Activated naive CD8-positive, alpha-beta T cell treated with anti-CD3 and anti-CD28 coated beads for 36 hours (primary cell): ENCODE measurements at places on chromosomes 6 and 20. TPM values are rescaled to one million over a fixed set of nuclear protein-coding genes. Genes with fewer than 3 reads are reported as not detected.

- no peak for DNase-seq
Measured at GRCh38 chr6:40545954-40546353, 41.2 kb downstream of the LRFN2 start.

DNA sequence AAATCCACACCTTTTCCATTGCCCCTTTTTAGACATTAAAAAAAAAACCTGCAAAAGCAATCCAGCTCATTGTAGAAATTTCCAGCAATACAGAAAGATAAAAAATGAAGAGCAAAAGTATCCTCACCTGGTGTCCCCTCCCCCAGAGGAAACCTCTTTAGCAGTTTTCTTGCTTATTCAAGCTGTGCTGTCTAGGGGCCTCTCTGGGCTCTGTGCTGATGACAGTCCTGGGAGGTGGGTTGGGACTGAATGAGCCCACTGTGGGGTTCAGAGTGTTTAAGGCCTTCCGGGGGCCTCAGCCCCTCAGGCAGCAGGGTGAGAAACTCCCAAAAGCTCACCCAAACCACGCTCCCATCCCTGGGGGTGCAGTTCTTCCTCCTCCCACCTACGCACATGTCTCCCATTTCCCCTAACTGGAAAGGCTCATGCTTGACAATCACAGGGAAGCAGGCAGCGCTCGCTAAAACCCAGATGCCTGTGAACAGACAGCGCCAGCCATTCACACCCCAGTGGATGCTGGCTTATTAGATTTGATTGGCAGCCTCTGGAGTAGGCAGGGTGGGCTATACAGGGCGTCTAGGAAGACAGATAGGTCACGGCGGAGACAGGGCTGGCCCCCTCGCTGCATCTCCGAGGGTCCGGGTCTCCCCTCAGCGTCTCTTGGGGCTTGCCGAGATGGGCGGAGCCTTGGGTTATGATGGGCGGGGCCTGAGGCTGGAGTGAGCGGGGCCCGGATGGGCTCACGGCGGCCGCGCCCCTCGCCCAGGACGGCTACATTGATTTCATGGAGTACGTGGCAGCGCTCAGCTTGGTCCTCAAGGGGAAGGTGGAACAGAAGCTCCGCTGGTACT is 4.6 kb downstream of the GUCA1A start:
- peak; percentile 27 for DNase-seq

DNA sequence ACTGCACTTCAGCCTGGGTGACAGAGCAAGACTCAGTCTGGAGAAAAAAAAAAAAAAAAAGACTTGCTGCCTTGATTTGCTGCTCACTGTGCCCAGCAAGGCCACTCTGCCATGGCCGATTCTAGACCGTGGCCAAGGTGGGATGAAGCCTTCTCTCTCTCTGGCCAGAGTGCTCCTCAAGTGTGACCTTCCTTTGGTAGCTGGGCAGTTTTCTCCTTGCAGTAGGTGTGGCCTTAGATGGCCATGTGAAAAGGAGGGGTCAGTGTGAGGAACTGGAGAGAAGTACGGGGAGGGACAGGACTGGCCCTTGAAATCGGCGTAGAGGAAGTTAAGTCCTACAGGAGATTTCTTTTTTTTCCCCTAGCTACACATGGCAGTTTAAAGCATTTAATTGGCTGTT is 272.0 kb downstream of the ARID1B start:
- DNase-seq = no peak

DNA sequence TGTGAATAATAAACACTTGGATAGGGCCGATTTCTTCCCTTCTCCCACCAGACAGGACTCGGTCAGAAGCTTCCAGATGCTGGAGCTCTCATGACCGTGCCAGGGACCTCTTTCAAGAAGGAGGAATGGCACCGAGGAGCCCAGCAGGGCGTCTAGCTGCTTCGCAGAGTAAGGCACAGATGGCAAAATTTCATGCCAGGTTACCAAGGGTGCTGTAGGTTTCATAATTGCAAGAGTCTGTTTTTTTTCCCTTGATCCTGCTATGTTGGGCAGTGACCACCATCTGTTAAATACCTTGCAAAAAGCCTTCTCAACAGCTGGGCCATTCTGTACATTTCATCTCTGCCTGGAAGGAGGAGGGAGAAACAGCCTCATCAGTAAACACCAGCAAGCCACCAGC is 111.8 kb downstream of the EDN3 start:
- DNase-seq = no peak

DNA sequence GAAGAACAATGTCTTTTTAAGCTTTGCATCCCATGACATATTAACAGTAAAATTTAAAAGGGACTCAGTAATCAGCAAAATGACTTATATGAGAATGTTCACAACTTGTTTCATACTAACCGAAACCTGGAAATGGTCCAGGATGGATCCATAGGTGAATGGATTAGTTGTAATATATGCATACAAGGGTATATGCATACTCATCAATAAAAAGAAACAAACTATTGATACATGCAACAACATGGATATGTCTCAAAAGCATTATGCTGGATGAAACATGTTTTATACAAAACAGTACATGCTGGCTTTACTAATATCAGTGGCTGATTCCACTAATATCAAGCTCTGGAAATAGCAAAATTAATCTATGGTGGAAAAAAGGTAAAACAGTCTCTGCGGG is 108.5 kb upstream of the HIVEP1 start:
- DNase-seq = no peak

DNA sequence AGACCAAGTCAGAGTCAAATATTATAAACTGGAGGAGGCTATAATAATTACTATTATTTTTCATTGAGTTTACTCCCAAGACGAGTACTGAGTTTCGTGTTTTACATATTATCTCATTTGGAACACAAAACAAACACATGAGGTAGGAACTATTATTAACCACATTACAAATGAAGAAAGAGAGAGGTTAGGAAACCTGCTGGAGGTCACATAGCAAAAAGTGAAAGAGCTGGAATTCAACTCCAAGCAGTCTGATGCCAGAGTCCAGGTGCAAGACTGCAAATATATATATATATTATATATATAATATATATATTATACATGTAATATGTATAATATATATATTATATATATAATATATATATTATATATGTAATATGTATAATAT is 7.3 kb downstream of the RNF24 start:
- no peak for DNase-seq

DNA sequence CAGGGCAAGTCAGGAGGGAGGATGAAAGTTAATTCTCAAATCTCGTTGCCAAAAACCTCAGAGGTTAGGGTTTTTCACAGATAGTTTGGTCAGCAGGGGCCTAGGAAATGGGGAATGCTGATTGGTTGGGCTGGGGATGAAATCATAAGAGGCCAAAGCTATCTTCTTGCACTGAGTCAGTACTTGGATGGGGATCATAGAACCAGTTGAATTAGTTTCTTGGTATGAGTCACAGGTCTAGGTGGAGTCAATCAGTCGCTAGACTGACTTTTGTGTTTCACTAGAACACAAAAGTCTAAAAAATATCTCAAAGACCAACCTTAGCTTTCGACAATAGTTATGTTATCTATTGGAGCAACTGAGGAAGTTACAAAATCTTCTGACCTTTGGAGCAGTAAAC is 368.5 kb downstream of the TBC1D32 start:
- DNase-seq = no peak

DNA sequence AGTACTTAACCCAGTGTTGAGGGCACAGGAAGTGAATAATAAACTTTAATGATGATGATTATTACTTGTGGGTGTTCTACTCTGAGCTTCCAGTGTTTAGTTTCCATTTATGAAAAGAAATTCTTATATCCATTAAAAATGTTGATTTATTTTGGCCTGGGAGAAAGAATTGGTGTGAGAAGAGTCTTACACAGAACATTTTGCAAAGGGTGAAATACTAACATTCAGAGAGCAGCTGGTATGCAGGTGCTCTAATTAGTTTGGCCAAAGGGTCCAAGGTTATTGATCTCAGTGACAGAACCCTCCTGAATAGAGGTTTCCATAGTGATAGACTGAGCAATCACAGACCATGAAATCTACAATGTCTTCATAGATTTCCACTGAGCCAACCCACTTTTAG is 4.4 kb downstream of the OSER1 start:
- no peak for DNase-seq

- DNase-seq = peak; percentile 64
Measured at GRCh38 chr6:170291271-170292110, 613 bp upstream of the DLL1 start.

DNA sequence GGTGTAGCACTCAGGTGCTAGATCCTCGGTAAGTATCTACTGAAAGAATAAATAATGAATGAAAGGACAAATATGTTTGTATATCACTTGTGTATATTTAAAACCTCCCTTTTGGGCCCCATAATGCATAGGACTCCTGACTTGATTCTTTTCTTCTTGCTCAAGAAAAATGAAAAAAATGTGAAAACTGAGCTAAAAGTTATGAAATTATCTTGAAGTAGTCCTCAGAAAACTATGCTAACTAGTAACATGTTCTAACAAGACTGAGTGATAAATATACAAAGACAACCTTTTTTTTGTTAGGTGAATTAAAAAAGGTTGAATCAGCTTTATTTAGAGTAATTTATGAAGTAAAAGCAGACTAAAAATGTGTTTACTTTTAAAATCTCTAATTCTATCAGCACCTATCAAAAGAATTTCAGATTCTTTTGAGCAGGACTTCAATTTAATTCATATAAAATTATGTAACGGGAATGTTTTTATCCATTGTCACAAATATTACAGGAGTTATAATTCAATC is 247.8 kb upstream of the JAG1 start:
- DNase-seq = no peak

GRCh38 chr6:146305951-146306350 is 237.7 kb upstream of the RAB32 start:
- no peak for DNase-seq

GRCh38 chr6:39693206-39693605 is 32.0 kb downstream of the KIF6 start:
- no peak for DNase-seq

GRCh38 chr20:32160341-32160740 is 47.2 kb downstream of the PLAGL2 start:
- DNase-seq = no peak

GRCh38 chr6:137744877-137745276 is 122.2 kb upstream of the TNFAIP3 start:
- DNase-seq = no peak

GRCh38 chr6:24117021-24117420 is 9.0 kb upstream of the NRSN1 start:
- DNase-seq = no peak

DNA sequence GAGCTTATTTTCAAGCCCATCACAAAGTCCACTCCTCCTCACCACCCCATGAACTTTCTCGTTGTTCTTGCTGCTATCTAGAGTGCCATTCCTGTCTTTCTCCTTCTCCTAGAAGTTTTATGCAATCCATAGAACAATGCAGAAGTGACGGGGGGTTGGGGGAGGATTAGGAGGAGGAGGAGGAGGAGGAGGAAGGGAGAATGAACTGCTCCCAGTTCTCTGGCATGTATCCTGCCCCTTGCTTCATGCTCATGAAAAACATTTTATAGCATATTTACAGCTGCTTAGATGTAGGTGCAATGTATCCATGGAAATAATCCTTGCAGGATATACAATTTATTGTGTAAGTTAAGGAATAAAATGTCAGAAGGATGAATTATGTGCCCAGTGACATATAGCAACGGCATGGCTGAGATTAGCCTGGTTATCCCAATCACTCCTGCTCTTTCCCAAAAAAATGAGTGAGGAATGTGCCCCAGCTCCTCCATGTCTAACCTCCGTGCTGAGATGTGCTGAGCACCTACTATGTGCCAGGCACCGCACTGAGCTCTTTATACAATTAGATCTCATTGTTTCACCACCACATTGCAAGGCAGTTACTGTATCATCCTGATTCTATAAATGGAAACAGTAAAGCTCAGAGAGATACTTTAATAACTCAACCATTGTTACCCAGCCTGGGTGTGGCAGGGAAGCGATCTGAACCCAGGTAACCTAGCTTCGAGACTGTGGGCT is 41.6 kb upstream of the TFAP2C start:
- no peak for DNase-seq

- peak; percentile 69 for DNase-seq
Measured at GRCh38 chr6:27650620-27651370, 177.9 kb upstream of the ZNF184 start.

DNA sequence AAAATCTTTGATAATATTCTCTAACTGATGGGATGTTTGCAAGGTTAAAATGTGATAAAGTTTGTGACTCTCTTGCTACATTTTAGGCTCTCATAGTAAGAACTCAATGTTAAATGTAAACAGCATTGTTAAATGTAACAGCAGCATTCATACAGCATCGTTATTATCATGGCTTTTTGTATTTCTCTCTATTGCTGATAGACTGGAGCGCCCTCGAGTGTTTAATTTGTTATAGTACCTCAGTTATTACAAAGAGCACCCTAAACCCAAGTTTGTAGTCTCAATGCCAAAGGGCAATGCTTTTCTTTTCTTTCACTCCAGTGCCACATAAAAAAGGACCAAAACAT is 14.9 kb upstream of the TTPAL start:
- DNase-seq = no peak

DNA sequence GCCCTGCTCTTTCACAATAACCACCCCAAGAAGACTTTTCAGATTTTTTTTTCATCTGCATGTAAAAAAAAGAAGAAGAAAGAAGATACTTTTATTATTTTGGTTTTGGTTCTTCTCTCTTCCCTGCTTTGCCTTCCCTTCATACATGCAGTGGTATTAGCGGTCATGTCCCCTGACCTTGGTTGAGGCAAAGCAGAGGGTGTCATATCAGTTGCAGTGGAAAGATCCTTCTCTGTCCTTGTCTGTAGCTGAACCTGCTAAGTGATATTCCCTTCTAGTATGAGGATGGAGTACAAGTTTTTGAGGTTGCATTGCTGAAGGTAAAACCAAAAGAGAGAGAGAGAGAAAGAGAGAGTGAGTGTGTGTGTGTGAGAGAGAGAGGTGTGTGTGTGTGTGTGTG is 345.7 kb downstream of the UTRN start:
- no peak for DNase-seq

LHFPL5 gene
- total RNA-seq = not detected

FAM110A gene
- 21.3 TPM for total RNA-seq

SOBP gene
- 2.1 TPM for total RNA-seq
